ENCODE measurements at places on chromosomes 7 and 10.

- DNase-seq = no peak
These were observed 24.9 kb upstream of the TNRC18 start for GRCh38 chr7:5448378-5449037.

- DNase-seq = no peak
These were observed 41.7 kb upstream of the ZMIZ2 start for GRCh38 chr7:44706788-44707557.

DNA sequence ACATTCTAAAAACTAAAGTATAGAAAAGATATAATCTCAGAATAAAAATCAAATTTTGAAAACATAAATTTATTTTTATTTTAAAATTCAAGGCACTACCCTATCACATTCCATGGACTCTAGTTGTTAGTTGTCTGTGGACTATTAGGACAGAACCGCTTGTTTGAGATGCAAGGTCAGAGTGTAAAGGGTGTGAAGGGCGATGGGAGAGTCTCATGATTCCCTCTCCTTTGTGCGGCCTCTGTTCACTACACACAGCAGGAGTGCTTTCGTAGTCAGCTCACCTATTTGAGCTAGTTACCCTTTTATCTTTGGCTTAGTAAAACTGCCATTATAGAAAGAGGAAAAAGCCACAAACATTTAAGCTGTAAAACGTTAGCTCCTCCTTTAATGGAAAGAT is 189.8 kb upstream of the TEX47 start:
- DNase-seq = no peak

DNA sequence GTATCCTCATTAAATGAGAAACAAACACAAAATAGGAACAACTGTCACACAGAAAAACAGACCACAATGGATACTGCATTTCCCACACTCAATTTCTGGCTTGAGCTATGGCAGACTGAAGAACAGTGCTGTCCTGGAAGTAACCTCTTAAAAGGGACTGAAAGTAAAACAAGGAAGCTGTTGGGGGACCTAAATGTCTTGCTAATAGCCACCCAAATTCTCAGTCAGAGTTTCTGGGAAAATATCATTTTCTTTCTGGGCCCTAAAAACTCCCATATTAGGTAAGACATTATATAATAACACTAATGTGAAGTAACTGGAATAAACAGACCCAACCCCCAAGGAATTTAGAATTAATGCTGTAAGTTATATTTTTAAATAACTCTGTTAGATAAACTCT is 80.9 kb upstream of the TFEC start:
- DNase-seq = no peak

DNA sequence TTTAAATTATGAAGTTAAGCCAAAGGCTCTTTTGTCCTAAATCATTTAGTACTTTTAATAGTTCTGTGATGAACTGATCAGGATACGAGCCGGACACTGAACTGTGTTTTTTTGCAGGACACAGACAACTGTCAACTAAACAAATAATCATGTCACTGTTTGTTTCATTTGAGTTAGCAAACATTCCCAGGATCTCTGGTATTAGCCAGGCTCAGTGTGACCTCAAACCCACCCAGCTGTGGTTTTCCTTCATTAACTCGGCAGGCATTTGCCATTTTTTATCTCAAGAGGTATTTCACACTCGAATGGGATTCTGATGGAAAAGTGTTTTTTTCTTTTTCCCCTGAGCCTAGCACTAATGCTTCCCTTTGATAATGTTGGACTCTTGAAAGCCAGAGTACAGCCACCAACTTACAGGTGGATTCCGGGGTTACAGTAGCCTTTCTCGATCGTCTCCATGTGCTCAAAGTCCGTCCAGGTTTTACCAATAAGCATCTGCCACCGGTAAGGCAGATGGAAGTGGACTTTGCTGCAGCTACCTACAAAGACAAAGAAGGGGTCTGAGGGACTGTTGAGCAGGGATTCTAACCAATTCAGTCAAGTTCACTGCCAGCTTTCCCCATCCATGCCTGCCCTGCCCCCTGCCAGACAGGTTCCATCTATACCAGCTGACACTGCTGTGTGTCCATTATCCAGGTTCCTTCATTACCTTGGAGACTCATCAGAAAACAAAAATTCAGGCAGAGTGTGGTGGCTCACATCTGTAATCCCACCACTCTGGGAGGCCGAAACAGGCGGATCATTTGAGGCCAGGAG is 33.4 kb downstream of the ZC3HAV1 start:
- no peak for DNase-seq

GRCh38 chr10:19531324-19531723 is 284.9 kb upstream of the PLXDC2 start:
- DNase-seq = no peak

GRCh38 chr7:9082203-9082602 is 648.8 kb downstream of the NXPH1 start:
- no peak for DNase-seq

DNA sequence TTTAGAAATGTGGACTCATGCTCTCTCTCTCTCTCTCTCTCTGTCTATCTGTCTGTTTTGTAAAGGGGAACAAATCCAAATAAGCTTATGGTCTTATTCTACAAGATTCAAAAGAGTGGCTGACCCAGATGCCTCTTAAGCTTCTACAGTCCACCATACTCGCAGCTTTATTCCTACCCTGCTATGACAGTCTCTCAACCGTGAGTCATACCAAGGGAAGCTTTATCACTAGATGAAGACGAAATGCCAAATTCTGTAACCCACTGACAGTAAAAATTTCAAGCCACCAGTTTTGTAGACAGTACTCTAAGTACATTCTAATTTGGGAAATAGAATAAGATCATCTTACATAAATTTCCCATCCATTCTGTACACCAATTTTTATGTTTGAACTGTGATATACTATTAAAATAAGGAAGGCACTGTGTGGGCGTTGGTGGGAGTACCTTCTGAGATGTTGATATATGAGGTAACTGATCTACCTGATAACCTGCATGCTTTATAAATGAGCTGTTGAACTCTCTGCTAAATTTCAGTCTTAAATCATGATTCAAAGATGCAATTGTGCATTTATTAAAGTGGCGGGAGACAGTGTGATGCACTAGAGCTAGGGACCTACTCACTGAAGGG is 153.2 kb downstream of the KLF6 start:
- no peak for DNase-seq

- DNase-seq = no peak
These were observed 4.8 kb upstream of the EIF4EBP2 start for GRCh38 chr10:70399177-70399576.

- DNase-seq = no peak
These were observed 226.4 kb downstream of the MAGI2 start for GRCh38 chr7:79227044-79227443.

- no peak for DNase-seq
These were observed 184.2 kb downstream of the SRPK2 start for GRCh38 chr7:105204520-105204919.

GRCh38 chr7:40327873-40328272 is 193.1 kb downstream of the SUGCT start:
- DNase-seq = no peak

DNA sequence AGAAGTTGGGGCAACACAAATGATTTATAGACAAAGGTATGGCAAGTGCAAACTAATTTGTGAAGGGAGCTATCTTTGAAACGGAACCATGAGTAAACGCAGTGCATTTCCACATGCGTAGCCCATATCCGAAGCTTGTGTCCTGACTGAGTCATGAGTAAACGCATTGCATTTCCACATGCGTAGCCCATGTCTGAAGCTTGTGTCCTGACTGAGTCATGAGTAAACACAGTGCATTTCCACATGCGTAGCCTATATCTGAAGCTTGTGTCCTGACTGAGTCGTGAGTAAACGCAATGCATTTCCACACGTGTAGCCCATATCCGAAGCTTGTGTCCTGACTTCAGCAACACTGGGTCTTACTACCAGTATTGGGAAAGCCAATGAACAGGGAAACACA is 95.0 kb downstream of the CELF2 start:
- DNase-seq = no peak

DNA sequence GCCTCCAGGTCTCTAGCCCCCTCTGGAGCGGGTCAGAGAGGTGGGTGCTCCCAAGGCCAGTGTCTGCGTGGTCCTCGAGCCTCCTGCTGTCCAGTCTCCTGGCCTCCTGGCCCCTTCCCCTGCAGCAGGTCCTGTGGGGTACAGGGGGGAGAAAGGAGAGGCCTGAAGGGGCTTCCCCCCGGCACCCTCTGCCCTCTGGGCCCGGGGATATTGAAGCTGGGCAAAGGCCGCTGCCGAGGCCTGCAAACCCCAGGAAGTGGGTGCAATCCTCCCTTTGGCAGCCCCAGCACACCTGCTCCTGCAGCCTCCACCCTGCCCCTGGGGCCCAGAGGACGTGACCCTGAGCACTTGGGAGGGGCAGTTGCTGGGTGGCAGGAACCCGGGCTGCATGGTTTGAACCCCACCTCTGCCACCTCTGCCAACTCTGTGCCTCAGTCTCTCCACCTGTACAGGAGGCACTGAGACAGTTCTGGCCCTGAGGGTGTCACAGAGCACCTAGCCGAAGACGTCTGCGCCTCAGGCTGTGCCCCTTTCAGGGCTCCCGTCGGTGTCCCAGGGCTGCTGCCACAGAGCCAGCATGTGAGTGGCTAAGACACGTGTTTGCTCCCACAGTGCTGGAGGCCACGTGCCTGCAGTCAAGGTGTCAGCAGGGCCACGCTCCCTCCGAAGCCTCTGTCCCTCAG is 59.1 kb upstream of the INPP5A start:
- no peak for DNase-seq

- DNase-seq = no peak
These were observed 153.7 kb downstream of the DNAJB6 start for GRCh38 chr7:157490465-157490912.

- no peak for DNase-seq
These were observed 29.1 kb downstream of the TNRC18 start for GRCh38 chr7:5394264-5395105.

- no peak for DNase-seq
These were observed 31.2 kb downstream of the BMPER start for GRCh38 chr7:33936503-33936902.

DNA sequence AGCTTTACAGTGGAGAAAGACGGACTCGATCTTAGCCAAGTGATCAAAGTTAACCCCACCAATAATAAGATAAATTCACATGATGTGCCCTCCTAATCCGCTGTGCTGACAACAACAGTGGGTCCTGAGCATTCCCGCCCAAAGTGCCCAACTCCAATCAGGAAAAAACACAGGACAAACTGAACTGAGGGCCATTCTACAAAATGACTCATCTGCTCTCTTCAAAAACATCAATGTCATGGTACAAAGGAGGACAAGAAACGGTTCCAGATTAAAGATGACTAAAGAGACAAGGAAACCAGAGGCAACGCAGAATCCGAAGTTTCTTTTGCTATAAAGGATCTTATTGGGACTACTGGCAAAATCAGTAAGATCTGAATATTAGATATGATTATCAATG is 79.4 kb downstream of the CTBP2 start:
- DNase-seq = no peak

GRCh38 chr7:67620216-67620933 is 623.7 kb downstream of the TYW1 start:
- no peak for DNase-seq

DNA sequence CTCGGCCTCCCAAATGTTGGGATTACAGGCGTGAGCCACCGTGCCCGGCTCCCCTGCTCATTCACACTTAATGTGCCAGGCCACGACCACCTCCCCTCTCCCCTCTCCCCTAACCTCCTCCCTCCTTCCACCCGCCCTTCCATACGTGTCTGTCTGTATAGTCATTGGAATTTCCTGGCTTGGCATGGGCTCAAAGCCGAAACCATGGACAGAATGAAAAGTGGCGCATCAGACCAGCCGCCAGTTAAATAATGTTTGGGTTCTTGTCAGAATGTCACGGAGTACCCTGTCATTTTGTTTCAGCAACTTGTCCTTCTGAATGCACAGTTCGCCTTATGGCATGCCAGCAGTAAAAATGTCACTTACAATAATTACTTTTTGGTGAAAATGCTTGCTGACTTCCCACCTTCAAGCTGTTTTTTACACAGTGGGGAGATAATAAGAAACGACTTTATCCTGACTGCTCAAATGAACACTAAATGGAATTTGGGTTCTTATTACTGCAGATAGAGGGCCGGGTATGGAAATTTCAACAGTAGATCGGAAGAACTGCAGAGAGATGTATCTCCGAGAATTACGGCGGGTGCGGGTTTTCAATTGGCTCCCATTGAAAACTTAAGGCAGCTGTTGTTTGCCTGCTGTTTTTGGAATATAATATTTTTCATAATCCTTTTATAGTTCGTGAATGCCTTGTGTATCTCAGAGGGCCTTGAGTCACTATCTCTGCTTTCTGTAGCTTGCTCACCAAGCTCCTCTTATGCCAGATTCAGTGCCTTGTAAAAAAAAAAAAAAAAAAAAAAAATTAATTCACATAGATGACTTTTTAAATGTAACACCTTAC is 65.5 kb upstream of the SH2B2 start:
- DNase-seq = no peak

DNA sequence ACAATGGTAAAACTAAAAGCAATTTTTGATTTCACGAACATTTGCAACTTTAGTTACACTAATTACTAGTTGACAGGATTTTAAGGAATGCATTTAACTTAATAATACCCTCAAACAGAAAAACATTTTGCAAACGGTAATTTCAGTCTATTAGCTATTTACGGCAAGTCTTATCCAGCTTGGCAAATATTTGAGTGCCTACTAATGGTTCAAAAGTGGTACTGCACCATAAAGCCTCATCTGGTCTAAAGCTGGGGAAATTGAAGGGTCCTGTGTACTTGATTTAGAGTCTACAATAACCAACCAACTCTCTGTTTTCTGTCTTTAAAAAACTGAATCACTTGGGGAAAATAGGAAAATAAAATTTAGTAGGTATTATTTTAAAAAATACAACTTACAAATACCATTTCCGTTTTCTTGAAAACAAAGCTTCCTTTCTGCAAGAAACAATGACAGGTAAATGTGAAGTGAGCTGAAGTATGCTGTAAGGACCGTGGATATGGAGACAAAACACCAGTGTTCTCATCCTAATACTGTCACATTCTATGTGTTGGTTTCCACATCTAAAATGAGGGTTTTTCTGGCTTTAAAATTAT is 142.3 kb downstream of the VPS50 start:
- no peak for DNase-seq

DNA sequence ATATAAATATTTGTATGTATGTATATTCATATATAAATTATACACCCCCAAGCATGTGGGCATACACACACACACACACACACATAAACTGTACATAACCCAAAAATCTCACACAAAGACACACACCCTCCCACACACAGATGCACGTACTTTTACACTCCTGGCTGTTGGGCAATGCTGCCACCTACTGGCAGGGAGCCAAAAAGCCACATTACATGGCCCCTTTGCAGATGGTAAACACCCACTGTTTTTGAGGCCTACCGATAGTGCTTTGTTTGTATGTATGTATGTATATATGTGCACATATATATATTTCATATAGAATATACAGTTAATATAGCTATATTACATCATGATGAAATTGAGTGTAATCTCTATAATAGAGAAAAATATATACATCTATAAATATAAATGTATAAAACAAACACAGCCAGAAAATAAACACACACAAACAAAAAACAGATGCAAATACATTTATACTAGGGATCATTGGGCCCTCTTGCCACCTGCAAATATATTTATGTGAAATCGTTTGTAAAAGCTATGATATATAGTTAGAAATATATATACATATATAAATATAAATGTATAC is 120.1 kb upstream of the ACBD5 start:
- DNase-seq = peak; percentile 61

Data from stimulated activated CD4-positive, alpha-beta T cell treated with anti-CD3 and anti-CD28 coated beads, Interleukin-15, amount 100 ng/mL, for 1 hour (primary cell).